ENCODE measurements at places on chromosomes 1 and 21.

DNA sequence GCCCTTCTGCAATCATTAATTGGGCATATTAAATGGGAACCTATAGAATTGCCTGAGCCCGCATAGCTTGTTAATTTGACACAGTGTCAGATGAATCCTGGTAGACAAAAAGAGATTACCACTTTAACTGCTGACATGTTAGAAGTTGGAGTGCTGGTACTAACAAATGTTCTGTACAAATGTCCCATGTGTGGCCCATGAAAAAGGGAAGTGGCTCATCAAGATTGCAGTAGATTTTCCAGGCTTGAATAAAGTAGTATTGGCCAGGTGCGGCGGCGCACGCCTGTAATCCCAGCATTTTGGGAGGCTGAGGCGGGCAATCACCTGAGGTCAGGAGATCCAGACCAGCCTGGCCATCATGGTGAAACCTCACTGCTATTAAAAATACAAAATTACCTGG is 45.6 kb downstream of the GNPAT start:
- no peak for DNase-seq

- DNase-seq, result no peak
Measured at GRCh38 chr1:172321451-172321850, 99.0 kb upstream of the C1orf105 start.

DNA sequence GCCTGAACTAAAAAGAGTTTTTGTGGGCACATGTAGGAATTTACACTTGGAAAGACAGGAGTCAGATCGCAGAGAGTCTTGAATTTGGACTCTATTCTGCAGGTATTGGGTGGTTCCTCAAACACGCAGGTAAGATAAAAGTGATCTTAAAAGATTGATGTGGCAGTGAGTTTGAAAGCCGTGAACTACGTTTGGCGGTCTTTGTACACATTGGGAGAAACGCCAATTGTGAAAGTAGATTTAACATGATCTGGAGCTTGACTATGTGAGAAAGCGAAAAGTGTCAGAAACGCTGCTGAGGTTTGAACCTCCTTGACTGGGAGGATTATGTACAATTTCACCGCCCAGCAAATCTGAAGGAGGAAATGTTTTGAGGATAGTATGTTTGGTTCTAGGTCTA is 1.5 kb upstream of the PPP2R5A start:
- DNase-seq, result no peak

GRCh38 chr1:36560177-36560576 is 77.5 kb upstream of the CSF3R start:
- no peak for DNase-seq

DNA sequence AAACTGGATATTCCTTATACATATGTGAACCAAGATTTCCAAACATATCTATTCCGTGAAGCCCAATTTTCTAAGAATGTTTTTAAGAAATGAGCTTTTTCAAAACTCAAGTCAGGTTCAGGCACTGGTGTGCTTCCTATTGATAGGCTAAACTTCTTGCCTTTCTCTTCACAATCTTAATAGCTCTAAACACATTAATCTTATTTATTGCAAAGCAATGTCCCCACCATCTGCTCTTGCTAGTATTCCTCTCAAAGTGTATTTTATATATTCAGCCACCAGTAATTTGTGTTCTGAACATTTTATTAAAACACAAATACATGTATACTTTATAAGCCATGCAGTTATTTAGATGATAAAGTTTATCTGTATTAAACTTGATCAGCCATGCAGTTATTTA is 11.5 kb downstream of the ZNF281 start:
- no peak for DNase-seq

All from activated naive CD4-positive, alpha-beta T cell (primary cell).